Progenitor cell of endocrine pancreas (in vitro differentiated cells): ENCODE measurements at places on chromosomes 6 and 20.

DNA sequence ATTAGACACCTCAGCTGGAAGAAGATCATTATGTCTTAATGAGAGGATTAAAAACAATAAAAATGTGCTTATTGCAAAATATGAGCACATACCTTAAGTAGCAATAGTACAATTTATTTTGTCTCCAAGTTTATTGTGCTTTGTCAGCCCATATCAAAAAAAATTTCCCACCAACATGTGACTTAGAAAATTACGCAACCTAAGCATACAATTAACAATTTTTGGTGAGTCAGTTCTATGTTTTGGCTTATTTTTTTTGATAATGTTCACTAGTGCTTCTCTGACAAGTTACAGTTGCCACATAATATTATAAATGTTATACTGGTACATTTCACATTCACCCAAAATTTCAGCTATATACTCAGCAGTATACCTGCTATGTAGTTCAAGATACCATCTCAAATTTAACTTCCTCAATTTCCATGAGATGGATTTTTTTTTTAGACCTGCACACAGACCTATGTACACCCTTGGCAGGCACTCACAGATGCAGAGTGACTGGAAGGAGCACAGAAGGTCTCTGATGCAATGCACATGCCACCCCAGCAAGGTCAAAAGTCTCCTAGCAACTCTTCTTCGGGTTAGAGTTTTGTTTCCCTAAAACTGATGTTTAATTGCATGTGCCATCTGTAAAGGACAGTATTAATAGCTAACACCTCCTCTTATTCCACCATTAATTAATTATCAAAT, 112.4 kb downstream of the PRKN start:
- no peak for DNase-seq

DNA sequence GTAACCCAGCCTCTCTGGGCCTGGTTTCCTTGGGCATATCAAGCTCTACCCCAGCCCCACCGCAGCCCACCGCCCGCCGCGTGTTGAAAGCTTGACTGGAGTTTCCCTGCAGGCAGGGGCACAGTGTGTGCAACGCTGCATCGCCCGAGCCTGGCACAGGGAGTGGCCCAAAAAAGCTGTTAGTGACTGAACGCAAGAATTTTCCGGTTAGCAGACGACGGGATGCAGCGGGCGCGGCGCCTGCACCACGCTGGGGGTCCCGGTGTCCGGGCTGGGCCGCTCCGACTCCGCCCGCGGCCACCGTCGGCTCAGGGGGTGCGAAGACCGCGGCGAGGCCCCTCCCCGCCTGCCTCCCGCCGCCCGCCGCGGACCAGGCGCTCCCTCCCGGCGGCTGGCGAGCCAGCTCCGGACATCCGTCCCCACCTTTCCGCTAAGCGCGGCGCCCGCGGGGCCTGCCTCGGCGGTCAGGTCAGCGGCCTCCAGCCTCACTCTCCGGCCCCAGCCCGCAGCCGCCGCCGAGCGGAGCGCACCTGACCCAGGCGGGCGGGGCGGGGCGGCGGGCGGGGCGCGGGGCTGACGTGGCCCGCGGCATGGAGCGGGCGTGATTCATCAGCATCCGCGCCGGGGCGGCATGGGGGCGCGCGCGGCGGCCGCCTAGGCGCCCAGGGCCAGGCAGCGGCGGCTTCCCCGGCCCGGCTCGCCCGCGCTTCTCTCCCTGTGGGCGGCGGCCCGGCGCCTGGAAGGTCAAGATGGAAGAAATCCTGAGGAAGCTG, at the start of gene ARFGEF3:
TSS of gene ARFGEF3 (plus strand) at position 602 of the 773 bp plus-strand sequence. CDS start at position 750, 148 bp downstream.
- DNase-seq, result peak; percentile 68

DNA sequence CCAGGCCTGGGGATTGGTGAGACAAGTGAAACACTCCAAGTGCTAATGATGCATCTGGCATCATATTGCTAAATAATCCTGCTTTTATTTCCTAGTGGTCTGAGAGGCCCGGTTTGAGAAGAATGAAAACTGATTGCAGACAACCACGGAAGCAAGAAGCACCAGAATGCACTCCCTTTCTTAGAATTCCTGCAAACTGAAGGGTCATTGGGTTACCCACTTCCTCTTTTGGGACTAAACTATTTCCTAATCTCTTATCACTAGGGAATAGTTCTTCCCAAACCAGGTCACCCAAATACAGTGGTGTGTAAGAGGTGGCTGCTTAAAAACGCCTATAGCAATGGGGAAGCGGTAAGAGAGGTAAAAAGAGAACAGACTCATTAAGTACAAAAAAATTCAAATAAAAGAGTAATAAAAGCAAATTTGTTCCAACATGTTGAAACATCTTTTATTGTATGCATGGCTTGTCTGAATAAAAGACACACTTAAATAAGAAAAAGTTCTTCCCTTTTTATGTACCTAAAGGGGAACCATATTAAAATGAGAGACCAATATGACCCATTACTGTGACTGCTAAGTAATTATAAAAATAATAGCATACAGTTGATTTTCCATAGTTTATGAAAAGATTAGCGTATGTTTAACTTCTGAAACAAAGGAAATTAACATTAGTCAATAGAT, 125.8 kb downstream of the MYB start:
- DNase-seq, result no peak

DNA sequence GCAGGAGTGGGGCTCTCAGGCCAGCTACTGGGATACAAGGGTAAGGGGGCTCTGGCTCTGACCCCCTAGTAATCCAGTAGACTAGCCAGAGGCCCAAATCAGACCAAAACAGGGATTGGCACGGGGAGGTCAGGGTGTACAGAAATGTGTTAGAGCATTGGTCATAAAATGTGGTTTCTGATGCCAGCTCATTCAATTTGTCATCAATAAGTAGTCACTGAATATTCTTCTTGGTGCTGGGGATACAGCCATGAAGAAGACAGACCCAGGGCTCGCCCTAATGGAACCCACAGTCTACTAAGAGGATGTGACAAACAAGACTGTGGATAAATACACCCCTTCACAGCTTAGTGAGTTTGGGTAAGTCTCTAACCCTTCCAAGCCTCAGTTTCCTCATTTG, 11.1 kb downstream of the MAP1LC3A start:
- DNase-seq, result no peak

DNA sequence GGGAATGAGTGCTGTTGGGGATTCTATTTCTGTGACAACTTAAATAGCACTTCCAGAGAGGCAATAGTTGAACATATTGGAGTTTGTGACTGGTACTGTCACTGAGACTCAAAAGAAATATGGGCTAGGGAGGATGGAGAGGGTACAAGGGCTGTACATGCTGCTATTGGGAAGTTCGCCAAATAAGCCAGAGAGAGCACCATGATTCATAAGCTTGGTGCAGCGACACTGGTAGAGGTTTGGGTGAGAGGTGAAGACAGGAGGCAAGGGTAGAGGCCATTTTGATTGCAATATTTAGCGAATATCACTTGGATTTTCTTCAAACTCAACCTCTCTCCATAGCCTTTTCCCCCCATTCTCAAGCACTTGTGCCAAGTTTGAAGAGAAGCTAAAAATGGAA, 214.3 kb downstream of the OGFRL1 start:
- no peak for DNase-seq

DNA sequence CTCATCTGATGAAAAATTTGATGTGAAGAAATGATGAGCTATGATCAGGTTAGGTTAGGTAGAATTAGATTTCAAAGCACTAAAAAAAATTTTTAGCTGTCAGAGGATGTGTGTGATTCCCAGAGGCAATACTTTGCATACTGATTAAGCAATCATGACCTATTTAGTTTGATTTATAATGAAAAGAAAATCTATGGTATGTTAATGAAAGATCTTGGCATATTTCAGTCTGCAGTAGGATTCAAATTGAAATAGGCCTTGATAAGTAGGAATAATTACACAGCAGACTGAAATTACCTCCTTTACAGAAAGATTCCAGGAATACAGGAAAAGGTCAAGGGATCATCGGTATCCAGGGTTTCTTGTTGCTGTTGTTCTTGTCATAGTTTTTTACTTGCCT, 69.3 kb downstream of the HDDC2 start:
- no peak for DNase-seq

- no peak for DNase-seq
Observed at GRCh38 chr20:2114990-2115681, 13.5 kb downstream of the STK35 start.

- no peak for DNase-seq
Observed at GRCh38 chr20:16553101-16553500, 20.1 kb downstream of the KIF16B start.

GRCh38 chr6:160882791-160883279, 108.7 kb upstream of the MAP3K4 start:
- no peak for DNase-seq

DNA sequence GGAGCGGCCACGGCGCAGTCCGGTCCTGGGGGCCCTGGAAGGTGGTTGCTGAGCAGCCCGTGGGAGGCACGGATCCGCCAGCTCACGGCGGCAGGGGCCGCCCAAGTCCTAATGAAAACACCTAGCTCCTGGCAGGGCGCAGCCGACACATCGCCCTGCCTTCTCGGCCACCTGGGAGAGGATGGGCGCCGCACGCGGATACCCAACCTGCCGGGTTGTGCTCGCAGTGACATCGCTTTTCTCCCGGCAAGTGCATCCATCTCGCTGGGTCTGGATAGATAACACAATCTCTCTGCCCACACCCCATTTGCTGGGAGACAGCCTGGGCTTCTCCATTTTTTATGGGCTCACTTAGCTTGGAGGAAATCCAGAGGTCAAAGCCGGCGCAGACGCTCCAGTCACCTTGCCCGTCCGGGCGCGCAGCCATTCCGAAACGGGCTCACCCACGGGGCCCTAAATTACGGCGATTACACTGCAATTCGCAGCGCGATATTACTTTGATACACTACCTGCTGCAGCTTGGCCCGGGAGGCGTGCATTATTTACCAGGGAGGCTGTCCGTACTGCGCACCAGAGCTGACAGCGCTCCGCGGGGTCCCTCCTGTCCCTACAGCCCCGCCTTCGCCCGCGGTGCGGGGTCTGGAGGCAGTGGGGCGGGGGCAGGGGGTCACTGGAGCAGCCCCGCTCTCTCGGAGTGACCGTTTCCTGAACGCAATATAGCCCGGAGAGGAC, 36.2 kb upstream of the CCDC167 start:
- no peak for DNase-seq

GRCh38 chr6:80480421-80481157, 374.1 kb downstream of the BCKDHB start:
- no peak for DNase-seq

DNA sequence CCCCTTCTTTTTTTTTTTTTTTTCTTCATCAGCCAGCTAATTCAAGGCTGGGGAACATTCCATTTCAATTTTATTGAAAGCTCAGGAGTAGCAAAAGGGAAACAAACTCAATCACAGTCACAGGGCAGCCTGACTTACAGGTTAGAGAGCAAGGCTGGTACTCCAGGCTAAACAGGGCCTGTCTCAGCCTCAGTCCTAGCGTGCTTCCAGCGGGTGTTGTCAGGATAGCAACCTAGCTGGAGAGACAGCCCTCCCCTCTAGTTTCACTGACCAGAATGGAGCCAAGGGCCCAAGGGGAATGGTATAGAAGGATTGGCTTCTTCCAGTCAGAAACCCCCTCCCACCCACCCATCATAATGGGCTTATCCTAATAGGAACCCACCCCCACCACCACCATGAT, 132.9 kb downstream of the PXDC1 start:
- no peak for DNase-seq

DNA sequence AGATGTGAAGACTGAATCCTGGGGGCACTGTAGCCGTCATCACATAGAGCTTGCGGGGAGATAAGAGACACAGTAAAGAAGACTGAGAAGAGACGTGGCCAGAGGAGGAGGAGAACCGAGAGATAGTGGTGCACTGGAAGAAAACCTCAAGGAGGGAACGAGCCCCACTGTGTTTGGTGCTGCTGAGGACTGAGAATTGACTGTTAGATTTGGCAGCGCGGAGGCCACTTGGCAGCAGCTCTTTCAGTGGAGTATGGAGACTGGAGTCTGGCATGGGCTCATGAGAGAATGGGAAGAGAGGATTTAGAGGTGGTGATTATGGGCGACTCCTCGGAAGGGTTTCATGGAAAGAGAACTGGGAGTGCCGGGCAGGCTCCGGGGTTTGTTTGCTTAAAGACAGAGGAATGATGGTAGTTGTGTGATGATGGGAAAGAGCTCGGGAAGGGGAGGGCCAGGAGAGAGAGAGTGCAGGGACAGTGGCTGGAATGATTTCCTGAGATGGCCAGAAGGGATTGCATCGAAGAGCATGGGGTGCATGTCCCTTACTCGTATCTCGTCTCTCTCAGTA, 18.0 kb downstream of the CDYL start:
- no peak for DNase-seq

GRCh38 chr20:46691196-46691595, 2.0 kb upstream of the TP53RK start:
- no peak for DNase-seq

GRCh38 chr20:9214685-9215084, 145.8 kb downstream of the PLCB4 start:
- no peak for DNase-seq

GRCh38 chr6:113936093-113936934, 34.6 kb downstream of the HDAC2 start:
- no peak for DNase-seq

- DNase-seq, result no peak
Observed at GRCh38 chr6:130604841-130605399, 222.3 kb upstream of the SMLR1 start.

DNA sequence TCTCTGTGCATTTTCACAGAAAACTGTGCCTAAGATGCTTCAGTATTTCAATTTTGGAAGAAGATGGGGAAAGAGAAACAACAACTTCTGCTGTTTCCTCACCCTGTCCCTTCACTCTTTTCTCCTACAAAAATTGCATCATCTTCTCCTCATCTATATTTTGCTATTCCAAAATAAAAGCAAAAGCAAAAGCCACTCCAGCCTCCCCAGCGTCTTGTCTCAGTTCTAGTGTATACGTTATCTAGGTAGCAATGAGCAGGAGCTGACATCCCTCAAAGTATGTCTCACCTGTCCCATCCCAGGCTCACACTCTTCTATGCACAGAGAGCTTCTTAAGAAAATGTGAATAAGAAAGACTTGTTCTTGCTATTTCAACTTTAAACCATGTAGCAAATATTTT, 163.8 kb upstream of the TAB2 start:
- no peak for DNase-seq
